DMS53 (cell line): ENCODE measurements at places on chromosomes 2 and 18.

DNA sequence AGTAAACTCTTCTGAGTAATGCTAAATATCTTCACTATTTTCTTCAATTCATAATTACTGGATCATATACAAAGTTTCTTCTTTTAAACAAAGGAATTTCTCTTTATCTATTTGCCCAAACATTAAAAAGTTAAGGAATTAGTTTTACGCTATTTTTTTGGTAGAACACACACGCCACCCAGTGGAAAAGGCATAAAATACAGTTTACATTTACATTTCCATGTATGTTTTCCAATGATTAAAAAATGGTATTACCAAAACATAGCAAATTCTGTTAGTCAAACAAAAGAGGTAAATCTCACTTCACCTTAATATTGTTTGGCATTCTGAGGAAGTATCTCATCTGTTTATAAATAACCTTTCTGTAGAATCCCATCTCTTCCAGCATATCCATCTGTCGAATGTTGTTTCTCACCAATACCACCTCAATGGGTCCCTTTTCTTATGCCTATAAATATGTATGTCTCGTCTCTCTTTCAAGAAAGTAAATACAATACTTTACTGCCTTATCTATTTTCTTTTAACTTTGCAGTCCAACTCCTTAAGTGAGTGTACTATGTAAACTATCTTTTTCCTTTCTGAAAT lies 7.2 kb downstream of the BOLL start:
- DNase-seq = peak; percentile 51

- no peak for DNase-seq
These were observed 222.4 kb downstream of the EXOC6B start for GRCh38 chr2:72603481-72603880.

DNA sequence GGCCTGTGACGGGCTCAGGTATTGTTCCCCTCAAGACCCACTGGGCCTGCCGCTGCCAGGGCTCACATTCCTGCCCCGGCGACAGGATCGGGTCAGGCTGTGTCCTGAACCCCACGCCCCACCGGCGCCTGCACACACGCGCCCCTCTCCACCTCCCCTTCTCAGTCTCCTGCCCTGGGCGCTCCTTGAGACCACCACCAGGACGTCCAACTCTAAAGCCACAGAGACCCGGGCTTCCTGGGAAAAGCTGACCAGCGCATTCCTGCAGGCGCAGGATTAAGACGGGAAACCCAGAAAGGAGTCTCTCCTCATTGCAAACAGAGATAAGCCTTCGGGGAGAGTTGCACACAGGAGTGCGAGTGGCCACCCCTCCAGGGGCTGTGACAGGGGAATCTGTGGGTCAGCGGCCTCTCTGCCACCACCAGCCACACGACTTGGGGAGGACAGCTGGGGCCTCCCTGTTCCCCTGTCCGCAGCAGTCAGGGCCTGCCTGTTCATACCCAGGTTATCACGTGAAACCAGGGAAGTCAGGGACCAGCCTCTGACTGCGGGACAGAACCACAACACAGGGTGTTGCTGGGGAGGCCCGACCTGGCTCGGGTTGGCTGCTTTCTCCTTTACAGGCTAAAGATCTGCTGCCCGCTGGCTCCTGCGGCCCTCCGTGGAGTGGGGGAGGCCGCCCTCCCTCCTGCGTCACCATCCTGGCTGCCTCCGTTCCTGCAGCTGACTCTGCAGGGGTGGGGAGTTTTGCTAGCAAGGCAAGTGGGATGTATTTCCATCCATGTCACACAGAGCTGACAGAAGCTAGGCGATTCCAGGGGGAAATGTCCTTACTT lies 88.8 kb downstream of the ZCCHC2 start:
- DNase-seq = peak; percentile 58

DNA sequence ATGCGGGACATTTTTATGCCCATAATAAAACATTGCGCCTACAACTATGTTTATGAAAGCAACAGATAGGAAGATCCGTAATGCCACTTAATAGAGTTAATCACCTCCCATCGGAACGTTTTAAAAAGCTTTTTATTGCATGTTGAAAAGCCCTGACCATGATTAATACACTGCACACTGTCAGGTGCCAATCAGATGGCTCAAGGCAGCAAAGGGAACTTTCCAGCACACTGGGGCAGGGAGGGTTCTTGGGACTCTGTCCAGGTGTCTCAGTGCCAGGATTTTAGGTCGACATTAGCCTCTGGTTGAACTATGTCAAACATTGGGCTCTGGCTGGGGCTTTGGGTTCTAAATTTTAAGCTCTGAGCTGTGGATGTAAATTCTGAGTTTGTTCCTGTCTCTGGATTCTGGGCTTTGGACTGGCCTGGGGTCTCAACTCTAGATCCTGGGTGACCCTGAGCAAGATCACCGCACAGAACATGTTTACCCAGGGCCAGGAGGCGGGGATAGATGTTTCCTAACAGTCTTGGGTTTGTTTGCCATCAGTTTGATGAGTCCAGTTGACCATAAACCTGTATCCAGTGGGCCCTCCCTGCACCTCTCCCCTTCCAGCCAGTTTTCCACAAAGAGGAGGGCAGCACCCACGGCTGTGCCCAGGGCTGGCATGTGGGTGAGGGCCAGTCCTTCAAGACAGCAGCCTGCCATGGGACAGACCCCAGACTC lies 262.7 kb downstream of the ATAD2B start:
- no peak for DNase-seq

- DNase-seq = no peak
These were observed 100.4 kb upstream of the RND3 start for GRCh38 chr2:150587547-150588505.

- DNase-seq = no peak
These were observed 67.3 kb upstream of the RMDN2 start for GRCh38 chr2:37857575-37858399.

- DNase-seq = peak; percentile 99
These were observed 121.6 kb downstream of the VAPA start for GRCh38 chr18:10035281-10035991.
